ENCODE measurements at places on chromosomes 13 and 19.

GRCh38 chr13:110887597-110888333, 27.1 kb downstream of the ANKRD10 start:
- no peak for DNase-seq

DNA sequence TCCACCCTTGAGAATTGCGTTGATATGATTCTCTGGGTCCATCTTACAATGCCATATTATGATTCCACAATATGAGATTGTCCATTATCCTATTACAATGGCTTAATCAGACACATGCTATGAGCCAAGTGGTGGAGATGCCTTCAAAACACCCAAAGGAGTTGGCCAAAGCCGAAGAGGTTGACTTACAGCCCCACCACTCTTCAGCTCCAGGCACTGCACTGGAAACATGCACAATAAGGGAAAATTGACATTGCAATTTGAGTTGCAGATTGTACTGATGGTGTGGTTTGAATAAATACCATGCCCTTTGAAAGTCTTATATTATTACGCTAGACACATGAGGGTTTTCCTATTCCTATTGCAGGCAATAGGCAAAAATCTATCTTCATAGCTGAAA, 75.4 kb upstream of the TNFSF11 start:
- DNase-seq: no peak

DNA sequence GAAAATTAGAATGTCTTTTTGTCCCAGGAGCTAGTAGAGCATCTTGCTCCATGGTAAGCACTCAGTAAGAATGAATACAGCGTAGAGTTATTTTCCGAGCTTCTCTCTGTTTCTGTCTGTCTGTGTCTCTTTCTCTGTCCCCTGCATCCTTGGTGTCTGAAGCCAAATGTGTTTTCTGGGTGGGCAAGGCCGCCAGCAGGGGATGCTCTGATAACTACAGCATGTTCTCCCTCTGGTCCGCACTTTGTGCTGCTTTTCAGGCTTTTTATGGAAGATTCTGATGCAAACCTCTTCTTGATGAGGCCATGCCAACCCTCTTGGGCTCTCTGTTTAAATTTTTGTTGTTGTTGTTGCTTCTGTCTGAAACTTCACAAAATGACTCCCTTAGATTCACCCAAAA, 142.8 kb upstream of the UBL3 start:
- no peak for DNase-seq

DNA sequence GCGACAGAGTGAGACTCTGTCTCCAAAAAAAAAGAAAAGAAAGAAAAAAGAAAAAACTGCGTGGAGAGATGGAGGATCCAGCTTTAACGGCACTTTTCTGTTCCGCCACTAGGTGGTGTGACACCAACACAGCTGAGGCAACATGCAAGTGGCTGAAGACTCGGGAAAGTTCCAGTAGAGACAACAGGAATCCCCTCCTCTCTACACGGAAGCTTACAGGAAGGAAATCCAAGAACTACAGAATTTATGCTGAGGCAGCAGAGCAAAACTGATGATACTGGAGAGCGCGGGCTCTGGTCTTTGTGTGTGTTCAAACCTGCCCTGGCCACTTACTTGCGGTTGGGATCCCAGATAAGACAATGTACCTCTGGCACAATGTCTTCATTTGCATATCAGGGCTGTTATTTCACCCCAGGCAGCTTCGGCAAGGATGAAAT, 9.9 kb downstream of the RANBP3 start:
- DNase-seq: peak; percentile 49

Measured in activated T-cell treated with anti-CD3 and anti-CD28 coated beads for 1 hour (primary cell).